ENCODE measurements at places on chromosomes 16 and 17. TPM values are rescaled to one million over a fixed set of nuclear protein-coding genes. Genes with fewer than 3 reads are reported as not detected.

DNA sequence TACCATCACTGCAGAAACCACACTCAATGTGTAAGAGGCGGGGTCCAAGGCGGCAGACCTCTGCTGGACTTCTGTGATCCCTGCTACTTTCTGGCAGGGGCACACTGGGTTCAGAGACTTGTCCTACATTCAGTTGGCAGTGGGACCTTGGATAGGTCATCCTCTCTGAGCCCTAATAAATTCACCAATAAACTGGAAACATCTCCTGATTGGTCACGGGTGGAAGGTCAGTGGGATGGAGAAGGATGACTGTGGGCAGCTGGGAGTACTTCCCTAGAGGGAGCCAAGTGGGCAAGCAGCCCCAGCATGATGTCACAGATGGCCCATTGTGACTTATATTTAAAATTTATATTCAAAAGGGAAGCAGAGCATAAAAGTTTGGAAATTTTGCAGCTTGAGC is 49.7 kb downstream of the RNF112 start:
- DNase-seq, result peak; percentile 68
- H3K4me3 ChIP-seq, result no peak overlapping the region
- H3K4me1 ChIP-seq, result peaks cover 36% of the 10 kb centered on the region
- no peaks in the 10 kb centered on the region for H3K27me3 ChIP-seq
- no peaks in the 10 kb centered on the region for H3K36me3 ChIP-seq

GRCh38 chr17:73623818-73624217 is 20.4 kb downstream of the SDK2 start:
- no peaks in the 10 kb centered on the region for H3K27me3 ChIP-seq
- H3K27ac ChIP-seq, result peak overlapping the region; percentile 10
- no peaks in the 10 kb centered on the region for H3K36me3 ChIP-seq
- H3K4me1 ChIP-seq, result peaks cover 56% of the 10 kb centered on the region

GRCh38 chr16:17457997-17458396 is 12.8 kb downstream of the XYLT1 start:
- peaks cover 16% of the 10 kb centered on the region for H3K4me1 ChIP-seq
- no peaks in the 10 kb centered on the region for H3K27me3 ChIP-seq
- no peak overlapping the region for H3K4me3 ChIP-seq
- no peak overlapping the region for H3K27ac ChIP-seq
- H3K36me3 ChIP-seq, result no peaks in the 10 kb centered on the region
- DNase-seq, result no peak

MT1H gene
- 0.40 TPM for total RNA-seq

GRCh38 chr17:75077496-75078283 is 10.1 kb upstream of the SLC16A5 start:
- H3K4me1 ChIP-seq, result peaks cover 47% of the 10 kb centered on the region
- H3K4me3 ChIP-seq, result peak overlapping the region; percentile 43
- H3K36me3 ChIP-seq, result no peaks in the 10 kb centered on the region
- H3K27ac ChIP-seq, result peak overlapping the region; percentile 38
- no peaks in the 10 kb centered on the region for H3K27me3 ChIP-seq

TEDC2 gene
- 5.3 TPM for total RNA-seq

TLCD3B gene
- total RNA-seq, result 0.40 TPM

DNA sequence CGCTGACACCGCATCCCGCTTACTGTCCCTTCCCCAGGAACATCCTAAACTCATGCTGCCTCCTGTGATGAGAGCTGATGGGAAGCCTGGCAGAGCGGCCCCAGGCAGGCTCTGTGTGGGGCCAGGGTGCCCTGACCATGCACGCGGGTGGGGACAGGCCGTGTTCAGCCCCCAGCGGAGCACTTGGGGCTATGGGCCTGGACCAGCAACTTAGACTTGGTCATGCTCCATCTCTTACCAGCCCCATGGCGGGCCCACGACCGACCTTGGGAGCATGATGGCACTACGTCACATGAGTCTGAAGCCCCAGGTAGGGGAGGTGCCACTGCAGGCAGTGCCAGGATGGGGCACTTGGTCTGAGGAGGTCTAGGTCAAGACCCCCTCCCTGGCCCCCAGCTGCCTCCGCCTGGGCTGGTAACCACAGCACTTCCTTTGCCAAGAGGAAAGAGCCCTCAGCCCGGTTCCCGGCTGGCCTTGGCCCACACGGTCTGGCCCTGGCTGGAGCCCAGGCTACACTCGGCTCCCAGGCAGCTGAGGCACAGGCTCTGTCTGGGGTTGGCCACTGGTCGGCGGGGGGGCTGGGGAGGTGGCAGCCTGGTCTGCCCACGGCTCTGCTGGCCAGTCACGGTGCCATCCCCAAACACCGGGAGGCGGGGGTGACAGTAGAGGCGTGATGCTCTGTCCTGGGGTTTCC is 25.7 kb downstream of the BAHCC1 start:
- no peaks in the 10 kb centered on the region for H3K36me3 ChIP-seq
- peaks cover 80% of the 10 kb centered on the region for H3K4me1 ChIP-seq
- peak; percentile 63 for DNase-seq
- H3K4me3 ChIP-seq, result no peak overlapping the region

- H3K27me3 ChIP-seq, result no peaks in the 10 kb centered on the region
- peaks cover 83% of the 10 kb centered on the region for H3K36me3 ChIP-seq
- H3K4me1 ChIP-seq, result no peaks in the 10 kb centered on the region
- no peak overlapping the region for H3K4me3 ChIP-seq
- DNase-seq, result no peak
Measured at GRCh38 chr16:22312897-22313781, 15.9 kb downstream of the POLR3E start.

DNA sequence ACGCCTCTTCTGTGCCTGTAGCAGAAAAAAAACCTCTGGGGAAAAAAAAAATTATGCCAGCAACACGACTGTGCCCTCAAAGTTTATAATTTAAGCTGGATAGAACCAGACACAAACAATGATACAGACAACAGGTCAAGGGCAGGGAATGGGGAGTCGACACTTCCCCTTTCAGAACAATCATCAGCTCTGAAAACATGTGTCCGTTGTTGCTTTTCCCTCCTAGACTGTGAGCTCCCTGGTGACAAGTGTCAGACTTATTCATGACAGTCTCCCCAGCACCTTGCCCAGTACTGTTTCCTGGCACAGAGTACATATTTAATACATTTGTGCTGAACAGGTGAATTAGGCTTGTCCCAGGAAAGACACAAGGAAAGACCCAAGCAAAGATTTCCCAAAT is 178.3 kb downstream of the SOX9 start:
- H3K4me3 ChIP-seq, result no peak overlapping the region
- no peak for DNase-seq
- H3K27ac ChIP-seq, result no peak overlapping the region
- no peaks in the 10 kb centered on the region for H3K36me3 ChIP-seq

GRCh38 chr17:28725660-28726225 is 290 bp downstream of the TLCD1 start:
- H3K4me1 ChIP-seq, result peaks cover 58% of the 10 kb centered on the region
- H3K27me3 ChIP-seq, result no peaks in the 10 kb centered on the region
- peak overlapping the region; percentile 85 for H3K27ac ChIP-seq
- H3K4me3 ChIP-seq, result peak overlapping the region; percentile 52

DNA sequence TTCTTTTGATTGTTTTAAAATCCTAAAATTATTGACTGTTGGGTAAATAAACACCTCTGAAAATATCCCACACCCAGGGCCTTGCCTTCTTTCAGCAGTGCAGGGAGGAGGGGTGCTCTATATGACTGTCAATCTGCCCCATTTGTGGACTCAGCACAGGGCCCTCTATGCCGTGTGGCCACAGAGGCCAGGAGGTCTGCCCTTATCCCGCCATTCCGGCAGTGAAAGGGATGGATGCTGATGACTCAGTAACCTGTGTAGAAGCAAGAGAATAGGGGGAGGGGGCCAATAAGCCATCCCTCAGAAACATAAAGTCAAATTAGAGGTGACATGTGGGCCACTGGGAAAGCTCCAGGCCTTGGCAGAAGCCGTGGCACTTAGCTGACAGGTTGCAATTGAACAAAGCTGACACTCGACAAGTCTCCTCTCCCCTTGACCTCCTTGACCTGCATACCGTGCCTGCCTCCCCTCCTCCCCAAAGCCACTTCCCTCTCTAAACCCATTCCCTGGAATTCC is 281.4 kb upstream of the DYNLRB2 start:
- no peak for DNase-seq
- H3K27me3 ChIP-seq, result no peaks in the 10 kb centered on the region
- no peaks in the 10 kb centered on the region for H3K4me1 ChIP-seq

All from muscle of leg (tissue), 16 donors.